Cerebellar cortex (tissue), 1 donor: ENCODE measurements at places on chromosomes 5 and 9.

- DNase-seq = no peak
Measured at GRCh38 chr5:65767565-65767964, 45.6 kb downstream of the NLN start.

GRCh38 chr9:131078427-131079366 is 17.6 kb upstream of the AIF1L start:
- DNase-seq = no peak

- DNase-seq = no peak
Measured at GRCh38 chr5:36630201-36631145, 24.1 kb downstream of the SLC1A3 start.

- peak; percentile 66 for DNase-seq
Measured at GRCh38 chr5:112186401-112186990, 232.6 kb downstream of the EPB41L4A start.

DNA sequence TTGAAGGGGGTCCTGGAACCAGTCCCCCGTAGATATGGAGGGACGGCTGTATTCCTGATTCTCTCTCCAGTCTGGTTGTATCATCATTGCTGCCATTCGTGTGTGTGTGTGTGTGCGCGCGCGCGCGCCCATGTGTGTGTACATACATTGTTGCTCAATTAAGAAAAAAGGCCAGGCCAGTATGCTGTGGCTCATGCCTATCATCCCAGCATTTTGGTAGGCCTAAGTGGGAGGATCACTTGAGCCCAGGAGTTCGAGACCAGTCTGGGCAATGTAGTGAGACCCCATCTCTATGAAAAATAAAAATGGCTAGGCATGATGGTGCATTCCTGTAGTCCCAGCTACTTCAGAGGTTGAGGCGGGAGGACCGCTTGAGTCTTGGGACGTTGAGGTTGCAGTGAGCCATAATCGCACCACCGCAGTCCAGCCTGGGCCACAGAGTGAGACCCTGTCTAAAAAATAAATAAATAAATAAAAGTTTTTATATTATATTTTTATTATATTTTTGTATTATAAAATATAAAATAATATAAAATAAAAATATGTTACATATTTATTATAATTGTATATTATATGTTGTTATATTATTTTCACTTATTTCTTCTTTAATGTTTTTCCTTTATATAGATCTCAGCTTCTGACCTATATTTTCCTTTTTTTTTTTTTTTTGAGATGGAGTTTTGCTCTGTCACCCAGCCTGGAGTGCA is 53.2 kb downstream of the SPIN1 start:
- DNase-seq = no peak

DNA sequence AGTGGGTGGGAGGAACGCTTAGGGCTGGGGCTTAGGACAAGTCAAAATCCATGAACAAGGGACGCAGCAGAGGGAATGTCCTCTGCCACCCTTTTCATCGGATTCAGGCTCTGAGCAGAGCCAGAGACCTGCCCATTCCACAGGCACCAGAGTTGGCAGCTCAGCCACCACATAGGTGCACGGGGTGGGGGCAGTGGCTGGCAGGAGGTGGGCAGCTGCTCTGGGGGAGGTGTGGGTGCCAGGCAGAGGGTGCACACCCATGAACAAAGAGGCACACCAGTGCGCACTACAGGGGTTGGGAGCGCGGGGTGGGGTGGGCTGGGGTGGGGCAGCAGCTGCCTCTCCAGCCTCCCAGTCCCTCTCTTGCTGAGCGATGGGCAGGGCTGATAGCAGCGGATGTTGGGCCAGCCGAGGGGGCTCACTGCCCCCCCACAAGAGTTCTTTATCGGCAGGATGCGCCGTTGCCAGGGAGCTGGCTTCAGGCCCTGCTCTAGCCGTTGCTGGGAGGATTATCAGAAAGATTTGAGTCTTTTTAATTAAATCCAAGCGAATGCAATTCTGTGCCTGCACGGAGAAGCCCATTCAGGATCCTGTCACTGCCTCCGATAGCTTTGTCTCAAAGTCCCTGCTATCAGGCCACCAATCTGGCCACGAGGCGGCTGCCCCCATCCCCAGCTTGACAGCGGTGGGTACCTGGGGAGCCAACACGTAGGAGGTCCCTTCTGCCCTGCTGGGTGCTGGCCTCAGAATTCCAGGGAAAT is 64.3 kb upstream of the LMX1B start:
- no peak for DNase-seq

- no peak for DNase-seq
Measured at GRCh38 chr9:114827641-114828302, 21.9 kb upstream of the TNFSF15 start.

DNA sequence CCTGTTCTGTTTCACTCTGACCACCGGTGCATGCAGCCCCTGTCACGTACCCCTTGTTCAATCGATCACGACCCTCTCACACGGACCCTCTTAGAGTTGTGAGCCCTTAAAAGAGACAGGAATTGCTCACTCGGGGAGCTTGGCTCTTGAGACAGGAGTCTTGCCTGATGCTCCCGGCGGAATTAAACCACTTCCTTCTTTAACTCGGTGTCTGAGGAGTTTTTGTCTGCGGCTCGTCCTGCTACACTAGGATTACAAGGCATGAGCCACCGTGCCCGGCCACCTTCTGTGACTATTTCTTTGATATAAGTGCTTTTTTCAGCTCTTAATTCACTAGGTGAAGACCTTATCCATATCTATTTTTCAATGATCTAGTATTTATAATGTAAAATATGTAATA is 167.5 kb downstream of the TTC39B start:
- DNase-seq = no peak

DNA sequence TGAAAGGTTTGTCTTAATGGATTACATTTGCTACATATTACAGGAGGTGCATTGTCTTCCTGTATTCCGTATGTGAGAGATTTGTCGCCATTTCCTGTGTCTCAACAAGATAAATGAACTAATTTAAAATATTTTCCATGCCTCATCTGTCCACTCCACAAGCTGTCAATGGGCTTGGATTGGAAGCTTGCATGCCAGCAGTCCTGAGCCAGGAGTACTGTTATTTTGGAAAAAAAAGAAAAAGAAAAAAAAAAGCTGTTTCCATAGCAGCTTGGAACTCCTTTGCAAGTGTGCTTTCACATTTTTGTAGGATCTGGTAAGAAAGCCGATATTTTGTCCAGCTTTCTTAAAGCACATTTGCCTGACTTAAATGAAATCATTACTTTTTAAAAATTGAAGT is 330.8 kb downstream of the KDM4C start:
- DNase-seq = no peak

DNA sequence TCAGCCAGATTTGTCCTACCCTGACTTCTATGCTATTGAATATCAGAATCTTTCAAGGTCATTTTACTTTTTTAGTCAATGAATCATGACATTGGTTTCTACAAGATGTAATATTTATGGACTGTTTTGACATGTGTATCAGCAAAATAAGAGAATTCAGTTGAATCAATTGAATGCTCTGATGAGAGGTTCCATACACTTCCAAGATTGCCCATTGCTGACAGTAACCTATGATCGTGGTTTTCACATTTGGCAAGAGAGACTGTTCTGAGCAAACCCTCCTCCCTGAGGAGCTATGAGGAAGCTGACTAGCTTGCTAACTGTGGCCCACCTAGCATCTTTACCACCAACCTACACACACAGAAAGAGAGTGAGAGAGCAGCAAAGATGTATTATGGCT is 56.7 kb upstream of the FST start:
- no peak for DNase-seq

DNA sequence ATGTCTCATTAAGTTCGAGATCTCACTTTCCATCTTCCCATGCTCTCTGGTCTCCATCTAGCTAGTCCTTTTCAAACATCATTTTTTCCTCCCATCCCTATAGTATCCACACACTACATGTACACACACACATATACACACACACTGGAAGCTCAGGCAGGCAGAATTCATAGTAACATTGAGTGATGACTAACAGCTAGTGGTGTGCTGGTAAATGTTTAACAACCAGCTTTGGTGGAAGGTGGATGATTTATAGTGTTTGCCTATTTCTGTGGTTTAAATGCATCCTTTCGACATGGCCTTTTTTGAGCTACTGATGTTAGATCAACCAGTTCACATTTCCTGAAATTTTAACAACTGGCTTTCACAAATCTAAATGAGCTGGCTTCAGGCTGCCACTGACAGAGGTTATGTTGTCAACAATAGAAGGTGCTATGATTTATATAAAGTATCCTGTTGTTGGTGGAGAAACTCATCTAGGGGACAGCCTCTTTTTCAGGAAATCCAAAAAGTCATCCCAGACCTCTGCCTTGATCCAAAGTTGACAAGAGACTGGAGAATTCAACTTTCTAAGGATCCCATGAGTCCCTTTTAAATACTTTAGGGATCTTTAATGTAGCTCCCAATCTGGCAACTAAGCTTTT is 117.8 kb downstream of the CCDC192 start:
- DNase-seq = no peak

GRCh38 chr5:171419688-171420430 is 412 bp downstream of the FGF18 start:
- no peak for DNase-seq

GRCh38 chr9:134320126-134320867 is 6.0 kb upstream of the RXRA start:
- DNase-seq = no peak

GRCh38 chr9:98162613-98163012 is 29.8 kb downstream of the CORO2A start:
- DNase-seq = no peak

DNA sequence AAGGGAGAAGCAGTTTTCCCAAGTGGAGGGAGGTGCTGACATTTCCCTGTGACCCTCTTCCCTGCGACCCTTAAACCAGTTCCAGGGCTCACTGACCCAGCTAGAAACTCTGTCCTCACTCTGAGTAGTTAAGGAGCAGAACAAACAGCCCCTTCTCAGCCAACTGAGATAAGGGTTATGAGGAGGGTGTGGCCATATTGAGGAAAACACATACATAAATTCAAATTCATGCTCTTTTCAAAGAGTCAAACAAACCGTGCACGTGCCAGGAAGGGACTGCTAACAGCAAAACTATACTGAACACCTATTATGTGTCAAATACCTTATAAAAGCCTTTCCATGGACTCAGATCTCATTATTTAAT is 4.9 kb upstream of the AKNA start:
- DNase-seq = no peak

GRCh38 chr5:127410959-127411358 is 106.5 kb upstream of the PRRC1 start:
- no peak for DNase-seq

DNA sequence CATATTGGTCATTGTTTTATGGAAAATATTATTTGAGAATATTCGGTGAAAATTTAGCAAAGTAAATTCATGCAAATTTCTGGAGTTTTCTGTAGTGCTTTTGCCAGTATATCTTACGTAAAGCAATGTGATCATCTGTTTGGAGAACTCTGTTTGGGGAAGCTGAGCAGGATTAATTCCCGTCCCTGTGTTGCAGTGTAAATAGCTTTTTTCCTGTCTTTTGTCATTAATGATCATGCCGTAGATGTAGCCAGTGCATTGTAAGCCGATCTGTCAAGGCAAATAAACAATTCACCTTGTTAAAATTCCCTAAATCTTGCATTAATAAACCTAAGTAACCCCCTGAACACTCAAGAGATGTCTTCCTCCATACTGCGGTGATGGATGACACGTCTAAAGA is 39.2 kb downstream of the PPIC start:
- DNase-seq = no peak

GRCh38 chr9:89185980-89186379 is 7.4 kb upstream of the SHC3 start:
- no peak for DNase-seq

DNA sequence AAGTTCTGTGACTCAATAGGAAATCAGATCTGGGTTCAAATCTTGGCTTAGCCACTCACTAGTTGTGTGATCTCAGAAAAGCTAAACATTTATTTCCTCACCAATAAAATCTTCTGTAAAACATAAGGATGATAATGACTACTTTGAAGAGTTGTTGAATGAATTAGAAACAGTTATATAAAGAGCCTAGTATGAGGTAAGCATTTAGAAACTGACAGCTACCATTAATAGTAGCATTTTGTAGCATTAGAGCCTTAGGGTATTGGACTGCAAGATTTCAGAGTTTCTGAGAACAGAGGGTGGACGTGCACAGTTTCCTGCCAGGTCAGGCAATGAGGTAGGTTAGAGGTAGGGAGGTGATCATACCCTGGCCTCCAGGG is 293.2 kb downstream of the CWC27 start:
- DNase-seq = no peak

GRCh38 chr9:128555180-128555721 is 2.9 kb downstream of the SPTAN1 start:
- DNase-seq = peak; percentile 60

GRCh38 chr9:74503219-74503618 is 6.1 kb downstream of the RORB start:
- no peak for DNase-seq

GRCh38 chr5:75286211-75286773 is 49.6 kb upstream of the ANKRD31 start:
- no peak for DNase-seq

- DNase-seq = no peak
Measured at GRCh38 chr5:168886157-168886556, 307.0 kb upstream of the PANK3 start.

DNA sequence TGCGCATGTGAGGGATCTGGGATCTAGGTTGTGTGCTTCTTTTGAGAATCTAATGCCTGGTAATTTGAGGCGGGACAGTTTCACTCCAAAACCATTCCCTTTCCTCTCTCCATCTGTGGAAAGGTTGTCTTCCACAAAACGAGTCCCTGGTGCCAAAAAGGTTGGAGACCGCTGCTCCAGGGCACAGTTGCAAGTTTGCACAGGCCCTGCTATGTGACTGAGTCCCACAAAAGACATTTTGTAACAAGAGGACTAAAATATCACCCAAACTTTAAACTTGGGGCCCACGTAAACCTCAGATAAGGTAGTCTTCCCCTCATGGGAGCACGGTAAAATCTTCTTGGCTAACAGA is 5.8 kb upstream of the ZNF367 start:
- no peak for DNase-seq

DNA sequence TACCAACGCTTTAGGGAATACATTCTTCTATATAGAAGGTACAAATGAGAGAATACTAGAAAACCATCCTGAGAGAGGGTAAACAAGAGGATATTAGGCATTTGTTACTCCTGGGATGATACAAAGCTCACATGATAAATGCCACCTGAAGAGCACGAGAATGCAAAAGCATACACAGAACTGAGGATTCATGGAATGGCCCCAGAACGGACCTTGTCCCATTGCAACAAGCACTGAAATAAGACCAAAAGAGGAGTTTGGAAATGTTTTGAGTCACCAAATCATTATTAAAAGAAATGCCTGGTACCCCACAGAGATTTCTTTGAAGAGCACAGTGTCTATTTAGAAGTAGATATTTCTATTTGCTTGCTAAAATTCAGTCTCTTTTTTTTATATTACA is 173.5 kb downstream of the TTC39B start:
- no peak for DNase-seq

- DNase-seq = peak; percentile 16
Measured at GRCh38 chr5:61949054-61949678, 356.8 kb upstream of the KIF2A start.

DNA sequence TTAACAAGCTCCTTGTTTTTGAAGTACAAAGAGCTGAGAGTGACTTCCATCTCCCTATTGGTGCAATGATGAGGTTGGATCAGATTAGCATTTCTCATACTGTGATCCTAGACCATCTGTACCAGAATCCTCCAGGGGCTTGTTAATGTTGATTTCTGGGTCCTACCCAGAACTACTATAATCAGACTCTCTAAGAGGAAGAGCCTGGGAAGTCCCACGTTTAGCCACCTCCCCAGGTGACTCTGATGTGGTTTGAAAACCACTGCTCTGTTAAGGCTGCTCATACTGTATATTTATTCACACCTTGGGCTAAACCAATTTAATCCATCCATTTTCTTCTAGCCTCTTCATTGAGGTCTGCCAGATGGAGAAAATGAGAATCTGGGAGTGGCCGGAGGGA is 49.6 kb upstream of the SMIM32 start:
- no peak for DNase-seq

- DNase-seq = no peak
Measured at GRCh38 chr5:129653057-129653375, 94.9 kb upstream of the MINAR2 start.
